Fibroblast of lung (primary cell): ENCODE measurements at places on chromosomes 2 and 18. TPM values are rescaled to one million over a fixed set of nuclear protein-coding genes. Genes with fewer than 3 reads are reported as not detected.
A peak's percentile ranks its signal among the peaks of the same experiment; 100 is the strongest.

DNA sequence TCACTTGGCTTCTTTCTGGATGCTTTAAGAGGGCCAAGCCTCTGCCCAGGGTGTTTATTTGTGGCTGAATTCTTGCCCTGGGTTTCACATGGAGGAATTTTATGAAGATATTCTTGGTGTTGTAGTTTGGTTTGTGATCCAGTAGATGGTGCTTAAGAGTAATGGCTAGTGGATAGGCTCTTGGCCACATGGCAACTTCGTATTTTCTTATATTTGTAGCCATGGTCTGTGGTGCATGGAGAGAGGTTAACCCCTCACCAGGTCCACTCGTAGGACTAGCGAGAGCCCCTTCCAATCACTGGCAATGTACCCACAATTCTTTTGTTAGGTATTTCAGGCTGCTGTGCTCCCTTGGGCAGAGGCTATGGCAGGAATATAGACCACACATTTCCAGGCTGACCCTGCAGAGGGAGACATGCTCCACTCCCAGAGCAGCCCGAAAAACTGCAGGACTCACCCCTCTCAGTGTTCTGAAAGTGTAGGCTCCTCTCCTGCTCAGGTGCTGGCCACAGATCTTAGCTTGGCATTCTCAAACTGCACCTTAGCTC, 582.1 kb upstream of the SETBP1 start:
- peak; percentile 58 for DNase-seq

- peak; percentile 49 for DNase-seq
These were observed 182.2 kb downstream of the FIGN start for GRCh38 chr2:163553601-163554000.

DNA sequence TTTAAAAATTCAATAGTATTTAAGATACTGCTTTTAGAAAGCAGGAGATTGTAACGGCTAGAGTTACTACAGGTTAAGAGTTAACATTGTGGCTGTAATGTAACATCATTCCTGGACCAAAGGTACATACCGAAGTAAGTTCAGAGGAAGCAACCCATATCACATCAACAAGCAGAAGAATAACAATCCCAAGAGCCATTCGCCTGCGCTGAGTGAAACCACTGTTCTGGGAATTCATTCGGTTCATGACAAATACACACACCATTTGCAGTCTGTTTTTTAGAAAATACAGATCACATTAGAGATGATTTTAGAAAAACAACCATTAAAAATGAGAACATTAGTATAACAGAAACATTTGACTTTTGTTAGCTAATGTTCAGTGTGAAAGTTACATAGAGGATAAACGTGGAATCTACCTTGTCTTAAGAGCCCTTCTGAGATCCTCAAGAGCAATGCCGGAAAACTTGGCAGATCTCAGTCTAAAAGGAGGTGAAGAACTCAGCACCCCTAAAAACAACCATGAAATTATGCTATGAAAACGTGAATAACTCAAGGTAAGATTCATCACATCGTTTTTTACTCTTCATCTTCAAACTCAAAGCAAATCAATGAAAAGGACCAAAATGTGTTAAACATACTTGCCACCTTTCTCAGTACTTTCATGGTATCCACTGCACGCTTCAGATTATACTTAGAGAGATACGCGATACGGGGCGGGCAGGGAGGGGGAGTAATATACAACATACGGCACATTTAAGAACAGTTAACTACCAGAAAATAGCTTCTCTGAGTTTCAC, 1.2 kb downstream of the SLC35F5 start:
- peak; percentile 30 for DNase-seq

DNA sequence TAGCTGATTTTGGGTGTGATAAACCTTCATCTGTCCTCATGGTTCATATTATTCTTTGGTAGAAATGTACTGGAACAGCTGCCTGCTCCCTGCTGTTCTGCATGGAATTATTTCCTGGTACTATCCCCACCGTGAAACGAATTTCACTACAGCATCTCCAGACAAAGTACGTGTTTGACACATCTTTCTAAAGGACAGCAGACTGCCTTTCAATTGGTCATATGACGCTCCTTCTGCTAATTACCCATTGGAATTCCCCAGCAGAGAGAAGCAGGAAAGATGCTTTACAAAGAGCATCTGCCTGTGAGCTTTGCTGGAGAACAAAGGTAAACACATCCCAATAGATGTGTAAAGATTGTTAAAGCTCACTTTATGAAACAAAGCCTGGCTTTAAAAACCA, 4.4 kb upstream of the RFX8 start:
- DNase-seq = peak; percentile 26

DNA sequence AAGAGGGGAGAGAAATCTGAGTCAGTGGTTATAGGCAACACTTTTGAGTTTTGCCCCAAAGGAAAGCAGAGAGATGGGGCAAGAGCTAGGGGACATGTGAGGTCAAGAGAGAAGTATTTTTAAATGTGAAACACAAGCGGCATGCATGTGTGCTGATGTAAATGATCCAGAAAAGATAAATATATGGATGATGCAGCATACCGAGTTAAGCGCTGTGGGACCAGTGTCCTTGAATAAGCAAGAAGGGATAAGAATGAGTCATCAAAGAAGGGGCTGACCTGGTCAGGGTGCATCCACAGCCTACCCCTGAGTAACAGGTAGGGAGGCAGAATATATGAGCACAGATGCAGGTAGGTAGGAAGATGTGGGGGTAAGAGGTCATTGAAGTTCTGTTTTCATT, 180.9 kb downstream of the TRABD2A start:
- DNase-seq = peak; percentile 24

DNA sequence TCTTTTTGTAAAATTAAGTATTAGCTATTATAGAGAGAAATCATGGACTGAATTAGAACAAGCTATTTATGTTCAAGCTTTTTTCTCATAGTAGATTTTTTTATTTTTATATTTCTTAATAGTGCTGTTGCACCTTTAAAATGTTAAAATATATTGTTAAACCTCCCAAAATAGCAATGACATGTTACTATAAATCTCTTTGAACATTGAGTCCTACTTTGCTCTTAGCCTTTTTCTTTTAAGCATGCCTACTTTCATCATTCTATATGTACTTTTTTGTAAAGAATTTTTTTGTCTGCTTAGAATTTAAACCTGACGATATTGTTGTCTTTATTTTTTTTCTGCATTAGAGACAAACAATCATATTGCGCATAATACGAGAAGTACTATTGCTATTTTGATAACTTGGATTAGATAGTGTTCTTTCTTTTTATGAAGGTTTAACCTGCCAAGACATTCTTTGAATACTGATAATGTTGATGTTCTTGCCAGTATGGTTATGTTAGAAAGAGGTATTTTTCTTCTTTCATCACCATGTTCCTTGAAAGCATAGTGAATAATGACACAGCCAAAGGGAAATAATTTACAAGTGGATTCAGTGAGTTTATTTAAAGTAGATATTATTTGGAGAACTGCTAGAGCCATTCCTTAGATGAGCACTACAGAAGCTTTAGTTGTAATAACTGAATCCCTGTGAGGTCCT, 40.6 kb downstream of the PMS1 start:
- DNase-seq = no peak

DNA sequence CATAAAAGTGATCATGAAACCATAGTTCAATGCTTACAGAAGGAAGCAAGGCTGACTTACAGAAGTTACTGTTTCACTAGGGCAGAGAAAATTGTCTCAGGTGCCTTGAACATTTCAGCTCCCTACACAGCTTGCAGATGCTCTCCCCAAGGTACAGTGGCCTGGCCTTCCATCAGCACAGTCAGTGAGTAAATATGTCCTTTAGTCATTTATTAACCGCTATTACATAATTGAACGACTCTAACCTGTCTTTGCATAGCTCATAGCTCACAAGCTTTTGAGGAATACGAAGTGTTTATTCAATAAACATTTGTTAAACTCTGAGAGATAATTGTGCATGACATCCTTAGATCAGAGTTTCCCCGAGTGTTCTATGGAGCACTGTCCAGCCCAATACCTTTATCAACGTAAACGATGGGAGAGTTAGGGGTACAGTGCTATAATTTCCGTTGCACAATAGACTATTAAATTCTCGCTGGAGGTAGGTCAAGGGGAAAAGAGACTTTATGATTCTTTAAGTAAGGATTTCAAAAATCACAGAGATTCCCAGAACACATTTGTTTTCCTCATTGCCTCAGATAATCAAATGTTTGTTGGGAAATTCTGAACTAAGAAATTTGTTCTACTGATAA, 677.8 kb downstream of the TSN start:
- DNase-seq = no peak

- no peak for DNase-seq
These were observed 87.9 kb downstream of the ATAD2B start for GRCh38 chr2:23838996-23839395.

GRCh38 chr2:26623541-26624495, 17.3 kb downstream of the CIB4 start:
- DNase-seq = peak; percentile 71

DNA sequence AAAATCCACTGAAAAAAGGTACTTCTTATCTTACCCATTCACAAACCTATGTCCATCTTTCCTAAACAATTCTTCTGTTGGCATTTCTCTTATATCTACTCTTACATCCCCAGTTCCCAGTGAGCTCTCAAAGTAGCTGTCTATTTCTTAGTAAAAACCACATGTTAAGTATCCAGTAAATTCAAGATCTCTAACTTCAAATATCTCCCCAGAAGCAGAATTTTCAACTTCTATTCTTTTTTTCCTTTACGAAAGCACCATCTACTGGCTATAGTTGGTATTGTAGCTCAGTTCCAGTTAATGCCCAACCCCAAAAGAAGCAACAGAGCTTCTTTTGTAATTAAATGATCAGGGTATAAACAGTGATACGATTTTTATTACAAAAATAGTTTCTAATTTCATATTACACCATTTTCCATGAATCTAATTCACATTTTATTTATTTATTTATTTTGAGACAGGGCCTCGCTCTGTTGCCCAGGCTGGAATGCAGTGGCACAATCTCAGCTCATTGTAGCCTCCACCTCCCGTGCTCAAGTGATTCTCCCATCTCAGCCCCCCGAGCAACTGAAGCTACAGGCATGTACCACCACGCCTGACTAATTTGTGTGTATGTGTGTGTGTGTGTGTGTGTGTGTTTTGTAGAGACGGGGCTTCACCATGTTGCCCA, 28.5 kb downstream of the HRH4 start:
- peak; percentile 55 for DNase-seq

GRCh38 chr18:75551071-75551470, 123.6 kb upstream of the SMIM21 start:
- DNase-seq = no peak

GRCh38 chr2:213723707-213724106, 439.4 kb downstream of the SPAG16 start:
- DNase-seq = no peak

GRCh38 chr18:78692105-78692504, 287.5 kb upstream of the SALL3 start:
- no peak for DNase-seq

- DNase-seq = peak; percentile 19
These were observed 143.7 kb downstream of the ATL2 start for GRCh38 chr2:38233231-38233983.

DNA sequence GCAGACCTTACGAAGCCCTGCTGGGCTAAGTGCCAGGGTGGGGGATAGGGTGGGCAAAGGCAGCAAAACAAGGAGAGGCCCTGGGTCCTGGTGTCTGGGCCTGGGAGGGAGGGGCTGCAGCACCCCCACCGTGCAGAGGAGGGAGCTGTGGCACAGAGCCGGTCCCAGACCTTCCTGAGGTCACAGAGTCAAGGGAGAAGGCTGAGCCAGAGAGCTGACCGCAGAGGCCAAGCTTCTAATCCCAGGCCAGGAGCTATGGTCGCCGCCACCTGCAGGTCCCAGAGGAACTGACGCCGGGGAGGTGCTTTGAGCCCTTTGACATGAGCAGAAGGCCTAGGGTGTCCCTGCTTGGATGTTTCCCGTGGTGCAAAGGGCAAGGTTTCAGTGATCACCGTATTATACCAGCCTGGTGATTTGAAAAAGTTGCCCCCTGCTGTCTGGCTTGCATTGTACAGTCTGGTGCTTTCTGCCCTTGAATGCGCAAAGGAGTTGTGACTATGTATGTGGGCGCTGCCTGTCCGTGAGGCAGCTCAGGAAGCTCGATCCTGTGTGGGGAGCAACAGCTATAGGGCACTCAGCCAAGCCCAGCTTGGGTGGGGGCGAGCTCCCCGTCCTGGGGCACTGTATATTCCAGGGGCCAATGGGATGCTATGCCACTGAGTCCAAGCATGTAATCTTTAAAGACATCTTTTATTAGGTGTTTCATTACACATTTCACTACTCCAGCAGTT, 44.3 kb downstream of the EDAR start:
- peak; percentile 6 for DNase-seq

- no peak for DNase-seq
These were observed 174.6 kb upstream of the TPO start for GRCh38 chr2:1238598-1239138.

GRCh38 chr2:200534572-200534971, 8.6 kb downstream of the SGO2 start:
- DNase-seq = no peak

DNA sequence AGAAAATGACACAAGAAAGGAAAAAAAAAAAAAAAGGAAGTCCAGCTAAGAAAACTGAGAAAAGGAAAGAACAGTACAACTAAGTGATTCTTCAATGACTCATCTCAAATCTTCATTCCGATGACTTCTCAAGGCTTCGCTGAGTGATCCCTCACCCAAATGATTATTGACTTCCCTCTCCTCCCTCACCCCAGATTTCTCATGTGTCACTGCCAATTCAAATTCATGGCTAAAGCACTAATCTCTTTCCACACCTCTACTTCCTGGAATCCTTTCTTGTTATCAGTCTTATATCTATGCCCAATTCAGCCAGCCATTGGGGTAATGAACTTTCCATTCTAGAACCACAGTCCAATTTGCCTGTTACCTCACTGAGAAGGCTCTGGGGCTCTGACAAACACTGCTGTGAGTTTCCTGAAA, 7.2 kb upstream of the ABCB11 start:
- DNase-seq = peak; percentile 72

DNA sequence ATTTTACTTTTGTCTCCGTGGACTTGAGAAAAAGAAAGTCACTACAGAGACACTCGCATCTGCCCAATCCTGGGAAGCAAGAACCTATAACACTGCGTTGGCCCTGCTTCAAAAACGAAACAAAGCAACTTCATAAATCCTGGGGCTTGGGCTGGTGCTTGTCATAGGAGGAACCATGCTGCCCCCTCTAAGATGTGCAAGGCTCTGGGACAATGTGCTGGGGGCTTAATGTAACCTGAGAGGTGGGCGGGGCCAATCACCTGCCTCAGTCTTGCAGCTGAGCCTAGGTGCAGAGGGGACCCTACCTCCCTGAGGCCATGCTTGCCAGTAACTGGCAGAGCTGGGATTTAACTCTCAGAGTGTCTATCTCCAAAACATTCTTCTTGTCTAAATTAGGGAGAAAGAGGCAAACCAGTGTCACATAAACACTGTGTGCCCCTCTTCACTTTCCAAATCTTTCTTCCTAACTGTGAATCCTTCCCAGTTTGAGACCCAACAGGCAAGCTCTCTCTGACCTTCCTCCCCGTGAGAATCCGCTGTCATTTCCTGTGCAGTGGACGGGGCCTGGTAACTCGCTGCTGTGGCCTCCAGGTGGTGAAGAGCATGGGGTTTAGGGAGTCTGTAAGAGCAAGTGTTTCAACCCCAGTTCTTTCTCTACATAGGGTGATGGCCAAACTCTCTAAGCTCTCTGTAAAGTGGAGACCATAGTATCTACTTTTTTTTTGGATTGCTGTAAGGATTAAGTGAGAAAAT, 115.1 kb downstream of the ACKR3 start:
- DNase-seq = no peak

Gene CRACDL
- total RNA-seq = under 0.01 TPM in 1 of 2 replicates, not detected in the other

Gene TEX44
- total RNA-seq = not detected in 2 replicates

Gene PDIA6
- 275 and 420 TPM in 2 replicates for total RNA-seq

Gene RPRM
- total RNA-seq = not detected in 2 replicates

Gene AQP12B
- total RNA-seq = not detected in 2 replicates

Gene AMER3
- total RNA-seq = not detected in 2 replicates

Gene FHL2
- total RNA-seq = 120 and 144 TPM in 2 replicates
